SJSA1 (cell line): ENCODE measurements at places on chromosomes 12 and 14. TPM values are rescaled to one million over a fixed set of nuclear protein-coding genes. Genes with fewer than 3 reads are reported as not detected.

CEBPE gene
- not detected in 2 replicates for total RNA-seq

- no peaks in the 10 kb centered on the region for H3K36me3 ChIP-seq
- H3K4me3 ChIP-seq = no peak overlapping the region
- H3K27ac ChIP-seq = no peak overlapping the region
- peak; percentile 32 for DNase-seq
- no peaks in the 10 kb centered on the region for H3K4me1 ChIP-seq
These were observed 392.9 kb downstream of the NOVA1 start for GRCh38 chr14:26204728-26205479.

DNA sequence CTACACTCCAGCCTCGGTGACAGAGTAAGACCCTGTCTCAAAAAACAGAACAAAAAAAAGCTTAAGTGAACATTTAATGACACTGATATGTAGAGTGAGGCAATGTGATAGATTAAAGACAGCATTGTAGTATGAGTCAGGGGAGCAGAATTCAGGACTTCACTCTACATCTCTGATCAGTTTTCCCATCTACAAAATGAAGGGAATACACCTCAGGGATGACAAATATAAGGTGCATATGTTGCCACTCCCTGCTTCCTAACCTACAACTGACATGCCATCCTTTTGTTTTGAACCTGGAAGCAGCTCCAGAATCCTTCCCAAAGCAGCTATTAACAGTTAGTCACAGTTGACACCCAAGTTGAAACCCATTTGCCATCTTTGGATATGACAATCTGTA, 30.9 kb upstream of the STRN3 start:
- H3K27me3 ChIP-seq = no peaks in the 10 kb centered on the region
- H3K4me1 ChIP-seq = peaks cover 7% of the 10 kb centered on the region
- no peak overlapping the region for H3K4me3 ChIP-seq
- no peak overlapping the region for H3K27ac ChIP-seq

- H3K36me3 ChIP-seq = no peaks in the 10 kb centered on the region
- H3K4me3 ChIP-seq = no peak overlapping the region
- H3K27ac ChIP-seq = no peak overlapping the region
- H3K4me1 ChIP-seq = no peaks in the 10 kb centered on the region
- no peaks in the 10 kb centered on the region; the same call in 1 of the 2 replicates for H3K27me3 ChIP-seq
- DNase-seq = no peak
These were observed 212.9 kb downstream of the PAX9 start for GRCh38 chr14:36874396-36875138.

GRCh38 chr12:52151837-52152783, 39.7 kb downstream of the KRT80 start:
- peaks cover 46% of the 10 kb centered on the region for H3K4me1 ChIP-seq
- H3K27ac ChIP-seq = no peak overlapping the region
- H3K4me3 ChIP-seq = no peak overlapping the region
- peak; percentile 49 for DNase-seq
- no peaks in the 10 kb centered on the region for H3K36me3 ChIP-seq
- no peaks in the 10 kb centered on the region for H3K27me3 ChIP-seq

- peaks cover 38% of the 10 kb centered on the region for H3K4me1 ChIP-seq
- no peak overlapping the region for H3K4me3 ChIP-seq
- H3K27me3 ChIP-seq = no peaks in the 10 kb centered on the region
- no peak for DNase-seq
- H3K27ac ChIP-seq = peak overlapping the region; percentile 95
These were observed 17.6 kb upstream of the EID3 start for GRCh38 chr12:104285740-104286515.

GRCh38 chr12:124734224-124734788, 129.4 kb downstream of the SCARB1 start:
- H3K27ac ChIP-seq = no peak overlapping the region
- H3K4me3 ChIP-seq = no peak overlapping the region
- no peak for DNase-seq
- peaks cover 87% of the 10 kb centered on the region for H3K4me1 ChIP-seq

ADGRD1 gene
- total RNA-seq = 1.0 TPM in 1 of 2 replicates, not detected in the other

PTCSC3 gene
- not detected in 2 replicates for total RNA-seq

HOXC13 gene
- total RNA-seq = 6.0 and 7.2 TPM in 2 replicates

- DNase-seq = no peak
- no peaks in the 10 kb centered on the region for H3K27me3 ChIP-seq
- no peak overlapping the region for H3K4me3 ChIP-seq
- H3K4me1 ChIP-seq = no peaks in the 10 kb centered on the region
- H3K27ac ChIP-seq = no peak overlapping the region
These were observed 329.3 kb upstream of the DCN start for GRCh38 chr12:91511795-91512420.

- DNase-seq = no peak
- H3K4me3 ChIP-seq = no peak overlapping the region
- no peak overlapping the region for H3K27ac ChIP-seq
These were observed 171.3 kb upstream of the PLXNC1 start for GRCh38 chr12:93977081-93977480.

- H3K4me1 ChIP-seq = peaks cover 43% of the 10 kb centered on the region
- no peaks in the 10 kb centered on the region for H3K36me3 ChIP-seq
- H3K4me3 ChIP-seq = no peak overlapping the region
- no peak for DNase-seq
- peak overlapping the region; percentile 5; the same call in 1 of the 2 replicates for H3K27ac ChIP-seq
- no peaks in the 10 kb centered on the region for H3K27me3 ChIP-seq
These were observed 19.6 kb downstream of the FNTB start for GRCh38 chr14:65006261-65006721.

GRCh38 chr14:90398841-90399540, 2.2 kb downstream of the CALM1 start:
- H3K36me3 ChIP-seq = peaks cover 56% of the 10 kb centered on the region
- no peaks in the 10 kb centered on the region for H3K27me3 ChIP-seq
- H3K4me3 ChIP-seq = peak overlapping the region; percentile 85
- no peak overlapping the region for H3K27ac ChIP-seq
- H3K4me1 ChIP-seq = peaks cover 25% of the 10 kb centered on the region

DNA sequence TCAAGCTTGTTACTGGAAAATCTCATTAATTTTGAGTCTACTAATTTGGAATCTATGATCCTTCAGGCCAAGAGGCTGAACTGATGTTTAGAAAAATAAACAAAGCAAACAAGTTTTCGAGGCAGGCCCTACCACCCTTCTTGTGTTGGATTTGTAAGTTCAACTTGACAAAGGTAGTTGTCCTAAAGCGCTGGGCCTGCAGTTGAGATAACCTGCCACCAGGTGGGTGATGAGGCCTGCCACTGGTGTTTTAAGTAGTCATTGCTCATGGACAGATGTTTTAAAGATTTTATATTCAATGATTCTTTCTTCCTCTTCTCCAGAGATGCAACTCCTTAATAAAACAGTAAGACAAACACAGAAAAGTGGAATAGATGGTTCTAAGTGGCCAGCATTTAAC, 19.4 kb downstream of the ACVRL1 start:
- DNase-seq = no peak
- no peak overlapping the region for H3K4me3 ChIP-seq
- no peak overlapping the region for H3K27ac ChIP-seq
- no peaks in the 10 kb centered on the region for H3K36me3 ChIP-seq
- no peaks in the 10 kb centered on the region for H3K4me1 ChIP-seq
- H3K27me3 ChIP-seq = no peaks in the 10 kb centered on the region

GRCh38 chr12:121033625-121034349, 5.3 kb downstream of the OASL start:
- no peaks in the 10 kb centered on the region for H3K27me3 ChIP-seq
- H3K27ac ChIP-seq = no peak overlapping the region
- no peaks in the 10 kb centered on the region for H3K36me3 ChIP-seq

EEF1AKMT3 gene
- 53.1 and 62.2 TPM in 2 replicates for total RNA-seq

DNA sequence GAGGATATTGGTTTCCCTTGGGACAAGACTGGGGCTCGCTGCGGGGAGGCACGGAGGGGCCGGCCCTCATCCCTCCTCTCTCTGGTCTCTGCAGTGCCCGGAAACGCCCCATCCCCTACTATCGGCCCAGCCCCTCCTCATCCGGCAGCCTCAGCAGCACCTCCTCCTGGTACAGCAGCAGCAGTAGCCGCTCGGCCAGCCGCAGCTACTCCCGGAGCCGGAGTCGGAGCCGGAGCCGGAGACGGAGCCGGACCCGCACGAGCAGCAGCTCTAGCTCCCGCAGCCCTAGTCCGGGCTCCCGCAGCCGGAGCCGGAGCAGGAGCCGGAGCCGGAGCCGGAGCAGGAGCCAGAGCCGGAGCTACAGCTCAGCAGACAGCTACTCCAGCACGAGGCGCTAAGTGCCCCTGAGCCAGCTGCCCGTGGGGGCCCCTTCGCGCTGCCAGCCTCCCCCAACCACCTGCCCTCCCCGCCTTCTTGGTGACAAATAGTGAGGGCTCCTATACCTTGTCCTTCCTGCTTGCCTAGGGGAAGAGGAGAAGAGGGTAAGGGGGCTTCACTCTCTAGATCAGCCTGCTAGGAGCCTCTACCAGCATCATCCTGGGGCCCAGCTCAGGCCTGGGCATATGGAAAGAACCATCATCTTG, 22.2 kb upstream of the HSPB8 start:
- H3K4me1 ChIP-seq = no peaks in the 10 kb centered on the region
- H3K27ac ChIP-seq = no peak overlapping the region
- H3K36me3 ChIP-seq = no peaks in the 10 kb centered on the region
- DNase-seq = no peak

DNA sequence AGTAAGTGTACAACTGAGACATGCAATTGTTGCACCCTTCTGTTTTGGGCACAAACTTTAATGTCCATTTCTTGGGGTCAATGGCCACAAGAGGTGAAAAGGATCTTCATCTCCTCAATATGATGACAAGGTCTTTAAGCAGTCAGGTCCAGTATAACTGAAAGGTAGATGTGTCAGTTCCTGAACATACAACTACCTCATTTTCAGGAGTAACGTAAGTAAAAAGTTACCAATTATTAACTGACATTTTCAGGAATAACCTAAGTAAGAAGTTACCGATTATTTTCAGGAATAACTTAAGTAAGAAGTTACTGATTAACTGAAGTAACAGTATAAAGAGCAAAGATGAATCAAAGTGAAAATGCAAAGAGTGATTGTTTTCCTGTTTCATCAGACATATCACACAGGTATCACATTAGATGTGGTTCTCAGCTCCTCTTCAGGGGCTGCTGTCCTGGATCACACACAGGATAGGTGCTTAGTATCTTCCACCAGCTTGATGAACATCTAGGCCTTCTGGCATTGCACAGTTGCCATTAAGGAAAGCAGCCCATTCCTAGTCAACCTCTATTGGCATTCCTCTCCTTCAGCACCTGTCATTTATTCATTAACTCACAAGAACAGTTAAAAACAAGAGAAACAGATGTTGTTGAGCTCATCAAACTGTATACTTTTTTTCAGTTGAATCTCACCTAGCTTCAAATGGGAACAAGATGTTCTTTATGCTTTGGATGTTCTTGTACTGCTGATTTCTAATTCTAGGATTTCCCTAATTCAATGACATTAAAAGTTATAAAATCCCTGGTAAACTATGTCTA, 200.0 kb downstream of the FOXG1 start:
- no peak overlapping the region for H3K27ac ChIP-seq
- H3K36me3 ChIP-seq = no peaks in the 10 kb centered on the region
- no peak overlapping the region for H3K4me3 ChIP-seq
- no peaks in the 10 kb centered on the region for H3K4me1 ChIP-seq
- DNase-seq = no peak

INSM2 gene
- not detected in 2 replicates for total RNA-seq

ALDH1L2 gene
- 0.25 and 0.68 TPM in 2 replicates for total RNA-seq

- H3K27ac ChIP-seq = no peak overlapping the region
- H3K4me1 ChIP-seq = peaks cover 15% of the 10 kb centered on the region
- no peaks in the 10 kb centered on the region for H3K36me3 ChIP-seq
- no peak for DNase-seq
- no peaks in the 10 kb centered on the region for H3K27me3 ChIP-seq
- no peak overlapping the region for H3K4me3 ChIP-seq
These were observed 241.6 kb upstream of the NOVA1 start for GRCh38 chr14:26839481-26839880.

DNA sequence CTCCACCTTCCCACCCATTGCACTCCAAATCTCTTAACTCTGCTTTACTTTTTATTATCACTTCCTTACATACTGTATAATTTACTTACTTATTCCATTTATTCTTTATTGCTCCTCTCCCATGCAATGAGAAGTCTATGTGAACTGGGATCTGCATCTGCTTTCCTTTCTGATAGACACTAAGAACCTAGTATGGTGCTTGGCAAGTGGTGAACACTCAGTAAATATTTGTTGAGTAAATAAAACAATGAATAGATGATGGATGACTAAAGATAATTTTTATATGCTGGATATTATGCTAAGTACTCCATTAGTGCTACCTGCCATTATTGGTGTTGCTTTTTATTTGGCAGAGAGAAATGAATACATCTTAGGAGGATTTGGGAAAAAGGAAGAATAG, 151.0 kb downstream of the TPH2 start:
- no peaks in the 10 kb centered on the region for H3K36me3 ChIP-seq
- no peak overlapping the region for H3K4me3 ChIP-seq
- H3K27ac ChIP-seq = no peak overlapping the region
- H3K4me1 ChIP-seq = no peaks in the 10 kb centered on the region
- no peaks in the 10 kb centered on the region for H3K27me3 ChIP-seq
- no peak for DNase-seq

TMTC1 gene
- total RNA-seq = 0.21 TPM in 1 of 2 replicates, not detected in the other
